ENCODE measurements at places on chromosomes 2 and 18.

- no peak for DNase-seq
Observed at GRCh38 chr2:174117951-174118930, 130.1 kb downstream of the OLA1 start.

GRCh38 chr2:212289301-212289700, 249.3 kb downstream of the ERBB4 start:
- DNase-seq: no peak

- DNase-seq: no peak
Observed at GRCh38 chr18:72700961-72701710, 157.0 kb upstream of the CBLN2 start.

GRCh38 chr2:233413559-233414272, 59.4 kb downstream of the DGKD start:
- DNase-seq: no peak

GRCh38 chr2:81087646-81088045, 783.1 kb upstream of the LRRTM1 start:
- no peak for DNase-seq

DNA sequence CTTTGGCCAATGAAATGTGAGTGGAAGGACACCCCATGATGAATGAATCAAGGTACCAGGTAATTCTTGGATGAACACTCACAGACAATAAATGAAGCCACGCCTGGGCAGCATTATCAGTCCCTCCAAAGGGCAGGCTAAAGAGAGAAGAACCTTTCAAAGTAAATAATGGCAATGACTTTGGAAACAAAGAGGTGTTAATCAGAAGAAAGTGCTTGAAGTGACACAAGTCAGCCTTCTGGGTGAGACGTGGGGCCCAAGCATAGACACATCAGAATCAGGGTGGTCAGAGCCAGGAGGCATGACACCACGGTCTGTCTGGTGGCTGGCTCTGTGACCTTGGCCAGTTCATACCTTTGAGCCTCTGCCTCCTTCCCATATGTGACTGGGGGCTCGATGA, 103.3 kb downstream of the POLR1A start:
- no peak for DNase-seq

DNA sequence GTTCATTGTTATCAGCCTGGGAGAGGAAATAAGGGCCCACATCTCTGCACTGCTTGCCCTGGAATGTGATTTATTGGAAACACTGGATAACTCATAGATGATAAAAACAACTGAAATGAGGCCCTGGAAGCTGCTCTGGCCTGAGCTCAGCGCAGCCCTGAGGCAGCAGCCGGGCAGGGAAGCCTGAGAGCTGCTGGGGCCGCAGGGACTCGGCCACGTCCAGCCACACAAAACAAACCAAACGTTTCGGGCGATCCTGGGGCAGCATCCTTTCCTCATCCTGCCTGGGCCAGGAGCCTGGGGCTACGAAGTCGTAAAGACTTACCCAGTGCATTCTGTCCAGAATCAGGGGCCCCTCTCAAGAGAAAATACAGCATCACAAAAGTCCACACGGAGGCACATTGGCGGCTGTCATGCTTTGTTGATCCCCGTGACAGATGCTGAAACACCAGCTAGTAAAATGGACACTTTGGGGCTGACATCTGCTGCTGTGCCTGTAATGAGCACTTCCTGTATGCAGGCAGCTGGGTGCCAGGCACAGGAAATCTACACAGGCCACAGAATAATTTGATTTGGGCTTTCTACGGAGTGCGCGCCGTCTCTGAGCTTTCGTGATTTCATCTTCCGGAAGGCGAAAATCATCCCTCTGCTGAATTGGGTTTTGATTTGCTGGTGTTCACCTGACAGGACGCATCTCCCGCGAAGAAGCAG, 250.6 kb downstream of the EIPR1 start:
- DNase-seq: no peak

- no peak for DNase-seq
Observed at GRCh38 chr2:240432820-240433801, 2.4 kb upstream of the GPC1 start.

GRCh38 chr2:131543385-131543891, 15.8 kb downstream of the CCDC74A start:
- DNase-seq: no peak

DNA sequence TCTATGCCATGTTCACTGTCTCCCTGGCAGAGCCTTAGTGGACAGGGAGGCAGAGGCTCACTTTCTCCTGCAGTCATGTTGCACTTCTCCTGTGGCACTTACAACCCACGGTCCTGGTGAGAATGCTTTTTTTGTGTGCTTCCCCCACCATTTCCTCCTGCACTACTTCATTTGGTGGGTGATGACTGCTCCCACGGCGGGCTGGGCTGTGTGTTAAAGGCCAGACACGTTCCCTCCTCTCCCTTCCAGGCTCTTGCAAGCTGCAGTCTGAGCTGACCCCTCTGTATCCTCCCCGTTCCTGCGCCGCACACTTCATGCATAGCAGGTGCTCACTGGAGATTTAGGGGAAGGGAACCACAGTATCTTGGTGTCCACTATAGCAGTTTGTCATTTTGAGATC, 170.5 kb downstream of the CELF4 start:
- DNase-seq: no peak

DNA sequence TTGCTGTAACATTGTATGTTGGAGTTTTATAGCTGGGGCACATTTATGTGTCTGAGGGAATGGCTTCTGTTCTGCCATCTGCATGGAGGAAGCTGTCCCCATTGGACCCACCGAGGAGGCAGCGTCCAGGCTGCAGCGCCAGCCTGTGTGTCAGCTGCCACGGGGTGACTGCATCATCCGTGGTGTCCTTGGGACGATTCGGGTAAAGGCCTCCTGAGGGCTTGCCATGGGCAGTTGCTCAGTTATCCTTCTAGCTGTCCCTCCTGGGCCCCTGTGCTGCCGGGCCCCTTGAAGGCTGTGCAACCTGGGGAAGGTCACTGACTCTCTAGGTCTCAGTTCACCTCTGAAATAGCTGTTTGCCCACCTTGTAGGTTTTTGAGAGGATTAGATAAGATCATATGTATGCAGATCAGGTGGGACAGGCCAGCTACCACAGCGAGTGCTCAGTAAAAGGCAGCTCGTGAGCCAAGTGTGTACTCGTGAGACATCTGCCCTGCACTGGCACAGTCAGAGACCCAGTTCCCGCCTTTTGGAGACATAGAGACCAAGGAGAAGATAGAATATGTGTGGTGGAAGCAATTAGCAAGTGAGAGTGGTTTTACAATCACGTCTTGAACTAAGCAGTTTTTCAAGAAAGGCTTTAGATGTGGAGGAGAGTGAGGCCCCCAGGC, 10.6 kb downstream of the LDLRAD4 start:
- no peak for DNase-seq

- DNase-seq: no peak
Observed at GRCh38 chr2:209563453-209563852, 139.6 kb downstream of the MAP2 start.

DNA sequence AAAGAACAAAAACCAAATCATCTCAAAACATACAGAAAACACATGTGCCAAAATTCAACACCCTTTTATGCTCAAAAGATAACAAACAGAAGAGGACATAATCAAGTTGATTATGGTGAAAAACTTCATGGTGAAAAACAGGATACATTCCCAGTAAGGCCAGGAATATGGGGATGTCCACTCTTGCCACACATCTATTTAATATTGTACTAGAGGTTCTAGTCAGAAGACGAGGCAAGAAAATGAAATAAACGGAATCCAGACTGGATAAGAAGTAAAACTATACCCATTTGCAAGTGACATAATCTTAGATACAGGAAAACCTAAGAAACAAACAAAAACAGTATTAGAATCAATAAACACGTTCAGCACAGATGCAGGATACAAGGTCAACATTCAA, 40.8 kb downstream of the MAP3K2 start:
- DNase-seq: no peak

- DNase-seq: no peak
Observed at GRCh38 chr18:62505669-62506494, 16.9 kb upstream of the ZCCHC2 start.

GRCh38 chr2:109398366-109399015, 215.3 kb downstream of the SEPTIN10 start:
- DNase-seq: no peak

DNA sequence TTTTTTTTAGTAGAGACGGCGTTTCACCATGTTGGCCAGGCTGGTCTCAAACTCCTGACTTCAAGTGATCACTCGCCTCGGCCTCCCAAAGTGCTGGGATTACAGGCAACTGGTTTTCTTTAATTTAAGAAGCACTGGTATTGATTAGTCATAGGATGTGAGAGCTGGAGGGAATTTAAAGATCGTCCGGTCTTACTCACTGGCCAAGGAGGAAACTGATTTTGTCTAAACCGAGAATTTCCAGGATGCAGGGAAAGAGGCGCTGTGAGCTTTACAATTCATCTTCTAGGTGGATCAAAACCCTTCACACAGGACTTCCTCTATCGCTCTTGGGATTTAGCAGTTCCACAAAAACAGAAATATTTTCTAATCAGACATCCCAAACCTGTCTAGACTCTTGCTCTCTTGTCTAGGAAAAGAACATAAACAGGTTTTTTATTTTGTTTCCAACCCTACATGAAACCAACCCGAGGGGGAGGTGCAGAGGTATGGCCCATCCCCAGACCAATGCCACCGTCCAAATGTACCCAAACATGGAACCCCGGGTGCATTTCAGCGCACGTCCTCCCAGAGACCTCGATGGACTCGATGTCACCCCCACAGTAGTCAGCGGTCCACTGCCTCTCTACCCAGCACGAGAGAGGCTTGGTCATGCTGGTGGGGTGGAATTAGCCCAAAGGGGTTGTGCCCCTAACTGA, 12.5 kb upstream of the TUBB6 start:
- DNase-seq: no peak

GRCh38 chr18:76620321-76621170, 125.5 kb upstream of the ZNF516 start:
- peak; percentile 7 for DNase-seq

- DNase-seq: no peak
Observed at GRCh38 chr2:75555701-75556100, 5.0 kb downstream of the EVA1A start.

GRCh38 chr2:220915092-220915623, 656.9 kb downstream of the EPHA4 start:
- DNase-seq: no peak

GRCh38 chr2:239932881-239933735, 92.0 kb downstream of the NDUFA10 start:
- DNase-seq: no peak

GRCh38 chr2:104846786-104847585, 6.9 kb upstream of the POU3F3 start:
- DNase-seq: no peak

DNA sequence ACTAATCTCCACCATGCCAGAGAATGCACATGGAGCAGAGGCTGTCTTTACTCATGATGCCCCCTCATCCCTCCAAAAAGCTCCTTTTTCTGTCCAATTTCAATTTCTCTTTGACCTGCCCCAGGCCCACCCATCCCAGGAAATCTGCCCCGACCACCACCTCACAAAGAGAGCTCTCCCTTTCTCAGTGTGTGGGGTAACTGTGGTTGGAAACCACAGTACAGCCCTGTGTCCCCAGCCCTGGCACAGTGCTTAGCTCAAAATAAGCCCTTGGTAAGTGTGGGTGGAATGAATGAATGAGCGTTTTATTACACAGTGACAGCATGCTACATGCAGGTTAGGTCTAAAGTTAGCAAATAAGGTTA, 43.7 kb upstream of the CAB39 start:
- no peak for DNase-seq

- DNase-seq: no peak
Observed at GRCh38 chr18:63232826-63233225, 86.7 kb downstream of the BCL2 start.

GRCh38 chr18:48852794-48853193, 98.0 kb downstream of the SMAD7 start:
- DNase-seq: no peak

- DNase-seq: no peak
Observed at GRCh38 chr18:58697146-58697545, 25.9 kb downstream of the MALT1 start.

- no peak for DNase-seq
Observed at GRCh38 chr18:77990901-77991300, 741.3 kb downstream of the GALR1 start.

DNA sequence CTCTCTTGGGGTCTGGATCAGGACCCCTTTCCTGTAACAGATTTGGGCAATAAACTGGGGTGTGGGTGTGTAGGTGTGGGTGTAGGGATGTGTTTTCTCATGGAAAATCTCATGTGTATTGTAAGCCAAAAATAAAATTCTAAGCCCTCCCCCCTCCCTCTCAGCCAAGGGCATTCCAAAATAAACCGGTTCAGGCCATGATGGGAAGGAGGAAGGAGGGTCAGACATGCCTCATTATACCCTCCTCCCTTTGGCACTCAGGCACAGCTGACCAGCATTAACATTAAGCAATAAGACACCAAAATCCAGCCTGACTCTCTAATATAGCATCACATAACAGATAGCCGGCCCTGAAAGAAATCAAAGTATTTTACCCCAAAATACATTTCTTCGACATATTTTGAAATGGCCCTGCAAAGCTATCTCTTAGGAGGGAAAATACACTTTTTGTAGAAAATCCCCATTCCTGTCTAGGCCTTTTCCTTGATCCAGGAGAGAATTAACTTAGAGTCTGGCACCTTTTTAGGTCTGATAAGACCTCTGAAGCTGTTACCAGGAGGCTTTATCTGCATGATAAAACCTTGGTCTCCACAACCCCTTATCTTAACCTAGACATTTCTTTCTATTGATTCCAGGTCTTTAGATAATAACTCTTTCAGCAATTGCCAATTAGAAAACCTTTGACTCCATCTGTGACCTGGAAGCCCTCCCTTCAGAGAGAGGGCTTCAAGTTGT, 128.7 kb upstream of the COL5A2 start:
- DNase-seq: no peak

- no peak for DNase-seq
Observed at GRCh38 chr18:42255908-42256765, 301.1 kb downstream of the PIK3C3 start.

GRCh38 chr2:179861027-179861415, 391 bp downstream of the ZNF385B start:
- DNase-seq: no peak

- DNase-seq: no peak
Observed at GRCh38 chr2:133682347-133682746, 114.1 kb upstream of the NCKAP5 start.

DNA sequence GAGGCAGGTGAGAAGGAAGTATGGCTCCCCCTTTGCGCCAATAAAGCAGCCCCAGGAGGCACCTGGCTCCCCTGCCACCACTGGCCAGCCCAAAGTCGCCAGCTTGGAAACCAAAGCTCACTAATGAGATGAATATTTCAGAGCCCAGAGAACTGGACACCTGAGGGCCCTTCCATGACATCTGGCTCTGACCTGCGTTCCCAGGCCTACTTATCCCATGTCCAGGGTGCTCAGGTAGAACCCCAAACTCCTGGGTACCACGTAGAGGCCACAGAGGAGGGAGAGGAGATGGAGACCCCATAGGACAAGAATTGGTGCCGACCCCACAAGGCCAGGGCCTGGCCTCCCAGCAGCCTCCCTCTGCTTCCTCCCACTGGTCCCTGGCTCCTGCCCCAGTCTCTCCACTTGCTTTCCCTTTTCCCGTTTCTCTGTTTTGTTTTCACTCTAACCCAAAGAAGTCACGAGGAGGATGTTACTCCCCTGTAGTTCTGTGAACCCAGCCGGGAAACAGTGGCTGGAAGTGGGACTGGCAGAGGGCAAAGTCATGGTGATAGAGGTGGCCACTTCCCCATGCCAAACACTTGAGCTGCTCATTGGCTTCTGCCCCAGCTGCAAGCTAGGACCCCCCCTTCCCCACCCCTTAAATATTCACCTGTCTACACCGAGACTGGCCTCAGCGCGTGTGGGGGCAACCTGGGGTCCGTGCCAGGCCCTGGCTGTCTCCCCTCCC, 820 bp downstream of the TMBIM1 start:
- no peak for DNase-seq

GRCh38 chr2:181372646-181373040, 84.5 kb upstream of the ITGA4 start:
- no peak for DNase-seq
